ENCODE measurements at places on chromosomes 1 and 21. TPM values are rescaled to one million over a fixed set of nuclear protein-coding genes. Genes with fewer than 3 reads are reported as not detected.
A peak's percentile ranks its signal among the peaks of the same experiment; 100 is the strongest.

DNA sequence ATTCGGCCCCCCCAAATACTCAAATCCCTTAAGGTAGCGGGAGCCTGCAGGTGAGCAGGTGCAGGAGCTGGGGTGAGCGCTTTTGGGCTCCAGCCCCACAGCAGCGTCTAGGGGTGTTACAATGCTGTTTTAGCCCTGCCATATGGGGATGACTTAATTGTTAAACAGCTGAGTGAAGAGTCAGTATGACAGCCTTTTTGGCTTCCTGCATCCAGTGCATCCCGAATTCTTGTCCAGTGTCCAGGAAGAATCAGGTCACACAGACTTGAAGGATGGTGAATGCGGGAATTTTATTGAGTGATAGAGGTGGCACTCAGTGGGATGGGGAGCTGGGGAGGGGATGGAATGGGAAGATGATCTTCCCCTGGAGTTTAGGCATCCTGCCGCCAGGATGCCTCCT lies 30.4 kb upstream of the HHAT start:
- no peak for DNase-seq

DNA sequence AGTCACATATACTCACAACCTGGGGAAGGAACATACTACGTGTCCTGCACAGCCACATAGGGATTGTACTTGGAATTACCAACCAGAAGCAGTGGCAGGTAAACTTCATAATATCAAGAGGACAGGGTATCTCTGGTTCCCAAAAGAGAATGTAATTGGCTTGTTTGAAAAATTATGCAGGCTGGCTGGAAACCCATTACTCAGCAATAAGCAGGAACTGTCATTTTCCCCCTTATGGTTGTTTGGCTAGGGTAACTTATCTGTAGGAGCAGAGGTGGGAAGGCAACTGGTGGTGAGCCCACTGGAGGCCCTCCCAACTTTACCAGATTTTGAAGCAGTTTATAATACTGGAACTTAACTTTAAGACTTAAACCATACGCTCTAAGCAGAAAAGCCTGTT lies 924.1 kb downstream of the LRRIQ3 start:
- no peak for DNase-seq

- DNase-seq = no peak
Measured at GRCh38 chr21:42344631-42345030, 6.2 kb downstream of the TFF2 start.

- DNase-seq = no peak
Measured at GRCh38 chr1:203324105-203325025, 19.0 kb downstream of the BTG2 start.

DNA sequence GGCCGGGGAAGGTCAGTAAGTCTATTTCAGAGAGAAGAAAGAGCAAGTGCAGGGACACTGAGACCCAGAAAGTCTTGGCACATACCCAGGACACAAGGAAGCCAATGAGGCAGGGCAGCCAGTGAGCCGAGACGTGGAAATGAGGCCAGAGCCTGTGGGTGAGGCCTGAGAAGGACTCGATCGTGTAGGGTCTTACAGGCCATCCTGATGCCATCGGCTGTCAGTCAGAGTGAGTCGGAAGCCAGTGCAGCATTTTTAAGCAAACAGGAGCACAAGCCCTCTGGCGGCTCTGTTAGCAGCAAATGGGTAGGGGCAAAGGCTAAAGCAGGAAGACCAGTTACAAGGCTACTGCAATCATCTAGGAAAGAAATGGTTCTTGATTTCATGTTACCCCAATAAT lies 6.1 kb upstream of the GJB3 start:
- no peak for DNase-seq

DNA sequence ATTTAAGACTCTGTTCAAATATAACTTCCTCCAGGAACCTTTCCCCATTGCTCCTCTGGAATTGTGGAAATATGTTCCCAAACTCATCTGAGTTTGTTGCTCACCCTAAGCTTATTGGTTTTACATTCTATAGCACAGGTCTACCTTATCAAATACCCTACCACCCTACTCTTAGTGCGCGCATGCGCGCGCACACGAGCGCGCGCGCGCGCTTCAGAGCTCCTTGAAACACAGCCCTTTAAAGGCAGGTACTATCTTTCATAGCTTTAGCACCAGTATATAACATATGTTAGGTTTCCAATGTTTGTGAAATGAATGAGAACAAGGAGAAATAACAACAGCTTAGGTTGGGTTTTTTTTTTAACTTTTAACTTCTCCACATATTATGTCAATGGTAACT lies 3.5 kb downstream of the IPP start:
- DNase-seq = no peak

DNA sequence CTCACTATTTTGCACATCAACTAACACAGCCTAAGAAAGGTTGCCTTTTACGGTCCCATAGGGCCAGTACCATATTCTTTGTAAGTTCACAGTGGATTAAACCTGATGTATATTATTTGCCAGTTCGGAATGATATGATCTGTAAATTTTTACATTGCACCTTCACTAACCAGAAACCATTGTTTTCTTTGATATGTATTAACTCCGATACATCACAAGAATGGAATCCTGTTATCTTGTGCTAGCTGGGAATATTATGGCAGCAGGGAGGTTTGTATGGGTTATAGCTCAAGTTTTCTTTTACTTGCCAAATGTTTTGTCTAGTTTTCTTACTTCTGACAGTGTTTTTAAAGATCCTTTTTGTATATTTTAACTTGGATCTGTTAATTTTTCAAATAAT lies 51.4 kb upstream of the S1PR1 start:
- no peak for DNase-seq

DNA sequence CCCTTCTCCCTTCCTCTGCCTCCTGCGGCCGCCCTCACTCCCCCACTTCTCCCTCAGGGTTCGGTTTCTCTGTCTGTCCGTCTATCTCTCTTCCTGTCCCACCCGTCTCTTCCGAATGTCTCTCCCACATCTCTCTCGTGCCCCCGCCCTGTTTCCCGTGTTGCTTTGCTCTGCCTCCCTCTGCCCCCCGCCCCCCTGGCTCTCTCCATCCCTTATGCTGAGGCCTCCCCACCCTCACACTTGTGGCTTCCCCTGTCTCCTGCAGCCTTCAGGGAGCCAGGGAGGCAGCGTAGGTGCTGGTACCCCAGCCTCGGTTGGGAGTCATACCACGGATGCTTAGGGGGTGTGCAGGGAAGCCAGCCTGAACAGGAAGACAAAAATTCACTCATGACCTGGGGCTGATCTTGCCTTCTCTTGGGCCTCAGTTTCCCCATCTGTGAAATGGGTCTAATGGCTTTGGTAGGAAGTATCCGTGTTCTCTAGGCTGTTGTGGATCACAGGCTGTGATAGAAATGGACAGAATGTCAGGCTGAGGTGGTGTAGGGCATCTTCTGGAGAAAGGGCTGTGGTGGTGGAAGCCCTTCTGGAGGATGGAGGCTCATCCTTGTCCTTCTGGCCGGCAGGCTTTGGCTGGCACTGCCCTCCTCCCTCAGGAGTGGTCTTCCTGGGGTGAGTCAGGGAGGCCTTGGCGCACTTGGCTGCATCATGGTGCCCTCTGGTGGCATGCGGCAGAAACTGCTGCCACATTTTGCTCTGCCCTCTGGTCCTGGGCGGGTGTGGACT lies 55.5 kb downstream of the FOXO6 start:
- peak; percentile 60 for DNase-seq

DNA sequence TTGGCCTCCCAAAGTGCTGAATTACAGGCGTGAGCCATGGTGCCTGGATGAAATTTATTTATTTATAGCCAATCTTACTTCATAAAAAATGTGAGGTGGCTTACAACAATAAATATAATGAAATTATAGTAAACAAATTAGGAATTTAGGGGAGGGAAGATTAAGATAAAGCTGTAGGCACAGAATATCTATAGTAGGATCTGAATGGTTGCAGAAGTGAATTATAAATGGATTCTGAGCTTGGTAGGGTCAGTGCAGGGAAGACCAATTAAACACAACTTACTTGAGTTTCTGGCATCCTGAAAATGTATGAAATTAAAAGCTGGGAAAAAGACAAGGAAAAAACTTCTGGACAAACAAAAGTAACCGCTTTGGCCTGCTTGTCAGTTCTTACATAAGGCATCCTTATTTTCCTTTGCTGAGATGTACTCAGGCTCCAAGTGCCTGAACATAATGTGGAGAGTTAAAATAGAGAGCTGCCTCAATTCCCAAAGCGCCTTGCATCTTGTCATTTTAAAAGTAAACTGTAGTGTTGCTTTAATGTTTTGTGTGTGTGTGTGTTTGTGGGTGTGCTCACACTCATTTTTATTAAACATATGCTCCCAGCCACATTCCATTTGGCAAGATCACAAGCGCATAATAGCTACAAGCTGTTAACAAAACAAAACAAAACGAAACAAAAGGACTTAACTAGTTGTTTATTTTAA lies 247.3 kb downstream of the S1PR1 start:
- no peak for DNase-seq

- no peak for DNase-seq
Measured at GRCh38 chr1:214823311-214824117, 220.5 kb downstream of the CENPF start.

DNA sequence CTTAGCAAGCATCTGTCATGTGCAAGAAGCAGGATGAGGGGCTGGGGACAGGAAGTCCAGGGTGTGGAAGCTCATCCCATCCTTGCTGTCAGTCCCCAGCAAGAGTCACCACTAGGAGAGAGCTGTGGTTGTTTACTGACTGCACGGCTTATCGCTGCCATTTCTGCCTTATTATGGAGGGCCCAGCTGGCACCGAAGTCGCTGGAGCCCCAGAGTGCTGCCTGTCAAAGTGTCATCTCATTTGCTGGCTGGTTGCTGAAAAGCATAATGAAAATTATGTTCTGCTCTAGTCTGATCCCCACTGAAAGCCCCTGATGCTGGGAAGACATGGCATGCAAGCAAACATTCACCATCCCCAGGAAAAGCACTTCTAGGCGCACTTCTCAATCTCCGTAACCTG lies 642.7 kb downstream of the NPHP4 start:
- no peak for DNase-seq

- DNase-seq = no peak
Measured at GRCh38 chr1:88892357-88892877, 1.1 kb upstream of the GTF2B start.

DNA sequence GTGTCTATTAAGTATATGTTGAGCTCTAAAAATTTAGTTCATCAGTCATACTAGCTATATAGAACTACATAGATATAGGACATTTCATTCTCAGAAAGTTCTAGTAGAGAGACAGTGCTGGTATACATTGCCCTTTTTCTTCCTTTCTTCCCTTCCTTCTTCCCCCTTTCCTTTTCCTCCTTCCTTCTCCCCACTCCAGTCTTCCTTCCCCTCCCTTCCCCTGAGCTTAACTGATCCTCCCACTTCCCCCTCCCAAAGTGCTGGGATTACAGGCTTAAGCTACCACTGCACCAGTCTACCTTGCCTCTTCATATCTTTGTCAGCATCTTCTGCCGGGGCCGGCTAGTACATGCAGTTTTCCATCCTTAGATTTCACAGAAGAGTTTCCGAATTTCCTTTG lies 12.1 kb downstream of the THRAP3 start:
- no peak for DNase-seq

DNA sequence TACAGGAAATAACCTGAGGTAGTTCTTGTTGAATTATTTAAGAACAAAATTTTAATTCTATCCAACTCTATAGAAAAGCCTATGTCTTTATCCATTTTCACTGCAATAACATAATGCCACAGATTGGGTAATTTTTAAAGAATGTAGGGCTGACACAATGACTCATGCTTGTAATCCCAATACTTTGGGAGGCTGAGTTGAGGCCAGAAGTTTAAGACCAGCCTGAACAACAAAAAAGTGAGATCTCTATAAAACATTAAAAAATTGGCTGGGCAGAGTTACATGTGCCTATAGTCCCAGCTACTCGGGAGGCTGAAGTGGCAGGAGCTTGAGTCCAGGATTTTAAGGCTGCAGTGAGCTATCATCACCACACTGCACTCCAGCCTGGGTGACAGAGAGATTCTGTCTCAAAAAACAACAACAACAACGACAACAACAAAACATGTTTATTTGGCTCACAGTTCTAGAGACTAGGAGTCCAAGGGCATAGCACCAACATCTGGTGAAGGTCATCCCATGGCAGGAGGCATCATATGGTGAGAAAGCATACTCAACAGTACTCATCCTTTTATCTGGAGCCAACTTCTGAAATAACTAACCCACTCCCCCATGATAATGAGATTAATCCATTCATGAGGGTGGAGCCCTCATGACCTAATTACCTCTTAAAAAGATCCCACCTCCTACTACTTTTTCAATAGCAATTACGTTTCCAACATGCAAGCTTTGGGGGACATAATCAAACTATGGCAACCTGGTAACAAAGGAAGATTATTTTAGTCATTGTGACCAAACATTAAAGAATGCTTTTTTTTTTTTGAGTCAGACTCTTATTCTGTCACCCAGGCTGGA lies 59.6 kb downstream of the ABL2 start:
- peak; percentile 65 for DNase-seq

GRCh38 chr1:165616054-165616612 lies 14.9 kb upstream of the MGST3 start:
- no peak for DNase-seq

- DNase-seq = no peak
Measured at GRCh38 chr1:98025858-98026257, 105.0 kb upstream of the DPYD start.

DNA sequence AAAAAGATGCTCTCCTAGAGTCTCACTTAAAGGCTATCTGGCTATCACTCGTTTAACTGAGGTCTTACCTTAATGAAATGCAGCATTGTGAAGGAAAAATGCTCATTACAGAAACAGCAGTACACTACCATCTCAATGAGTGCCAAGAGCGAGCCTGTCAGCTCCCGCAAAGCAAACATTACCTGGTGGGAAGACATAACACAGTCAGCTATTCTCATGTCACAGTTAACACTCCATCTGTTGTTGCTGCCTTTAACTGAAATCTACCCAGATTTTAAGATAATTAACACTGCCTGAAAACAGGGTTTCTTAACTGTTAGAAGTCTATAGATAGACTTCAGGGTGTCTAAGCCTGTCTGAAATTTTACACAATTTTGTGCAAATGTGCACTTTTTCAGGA lies 39.1 kb downstream of the PCSK9 start:
- no peak for DNase-seq

- DNase-seq = no peak
Measured at GRCh38 chr1:245404952-245405351, 250.2 kb downstream of the KIF26B start.

DNA sequence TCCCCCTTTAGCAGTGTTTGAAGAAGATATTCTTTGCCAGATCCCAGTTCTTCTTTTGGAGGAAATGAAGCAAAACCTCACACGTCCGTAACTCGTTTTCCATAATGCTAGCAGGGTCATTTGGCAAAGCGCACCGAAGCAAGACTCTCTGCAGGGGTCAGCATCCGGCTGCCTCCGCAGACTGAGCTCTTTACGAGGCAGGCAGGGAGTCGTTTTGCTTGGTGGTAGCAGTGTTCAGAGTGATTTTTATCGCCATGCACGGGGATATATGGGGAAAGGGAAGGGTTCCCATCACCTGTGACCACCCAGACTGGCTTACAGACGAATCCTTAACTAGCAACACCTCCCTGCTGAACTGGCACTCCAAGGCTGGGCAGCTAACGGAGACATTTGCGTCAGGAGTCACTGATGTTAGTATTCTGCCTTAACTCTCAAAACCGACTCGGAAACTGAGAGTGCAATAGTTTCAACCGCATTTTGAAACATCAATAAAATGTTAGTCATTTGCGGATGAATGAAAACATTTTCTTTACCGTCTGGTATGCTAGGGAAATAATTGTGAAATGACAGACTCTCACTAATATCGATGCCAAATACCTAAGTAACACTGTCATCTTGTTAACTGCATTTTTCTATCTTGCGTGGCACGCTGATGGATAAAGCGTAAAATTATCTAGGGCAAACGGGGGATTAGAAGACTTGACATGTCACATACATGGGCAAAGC lies 2.2 kb upstream of the NEGR1 start:
- peak; percentile 95 for DNase-seq

FLG gene
- 0.26 TPM for total RNA-seq

GJA9 gene
- total RNA-seq = 0.26 TPM

GBP4 gene
- under 0.01 TPM for total RNA-seq

SLC25A34 gene
- under 0.01 TPM for total RNA-seq

LRRN2 gene
- not detected for total RNA-seq
